Thoracic aorta (tissue), 2 donors: ENCODE measurements at places on chromosomes 1 and 21.
A peak's percentile ranks its signal among the peaks of the same experiment; 100 is the strongest.

- no peak for DNase-seq
These were observed 37.3 kb upstream of the ACTL8 start for GRCh38 chr1:17717594-17718535.

GRCh38 chr1:101308935-101309333 is 72.1 kb downstream of the S1PR1 start:
- no peak for DNase-seq

- DNase-seq = no peak
These were observed 19.1 kb upstream of the PDE4B start for GRCh38 chr1:65773391-65774123.

DNA sequence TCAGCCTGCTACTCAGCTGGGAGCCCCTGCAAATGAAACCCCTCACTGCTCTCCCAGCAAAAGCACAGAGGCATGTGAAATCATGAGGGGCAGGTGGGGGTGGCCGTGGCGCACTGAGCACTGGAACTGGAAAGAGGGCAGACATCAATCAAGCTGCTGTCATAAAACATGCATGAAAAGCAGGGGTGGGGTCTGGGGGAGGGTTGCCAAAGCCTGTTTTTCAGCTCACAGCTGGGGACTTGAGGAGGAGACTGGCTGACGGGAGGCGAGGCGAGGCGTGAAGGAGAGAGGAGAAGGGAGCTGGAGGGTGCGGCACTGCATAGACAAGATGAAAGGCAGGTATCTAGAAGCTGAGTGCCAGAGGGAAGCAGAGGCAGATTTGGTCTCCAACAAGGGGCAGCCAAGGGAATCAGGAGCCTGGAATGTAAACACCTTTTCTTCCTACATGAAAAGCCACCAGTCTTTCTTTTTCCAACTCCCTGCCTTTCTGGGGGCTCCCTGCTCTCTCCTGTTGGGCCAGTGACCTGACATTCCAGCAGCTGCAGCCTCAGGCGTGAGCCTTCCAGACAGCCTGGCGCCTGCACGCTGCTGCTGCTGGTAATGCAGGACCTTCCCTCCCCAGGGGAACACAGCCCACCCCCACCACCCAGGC is 87.0 kb downstream of the NMNAT2 start:
- no peak for DNase-seq

DNA sequence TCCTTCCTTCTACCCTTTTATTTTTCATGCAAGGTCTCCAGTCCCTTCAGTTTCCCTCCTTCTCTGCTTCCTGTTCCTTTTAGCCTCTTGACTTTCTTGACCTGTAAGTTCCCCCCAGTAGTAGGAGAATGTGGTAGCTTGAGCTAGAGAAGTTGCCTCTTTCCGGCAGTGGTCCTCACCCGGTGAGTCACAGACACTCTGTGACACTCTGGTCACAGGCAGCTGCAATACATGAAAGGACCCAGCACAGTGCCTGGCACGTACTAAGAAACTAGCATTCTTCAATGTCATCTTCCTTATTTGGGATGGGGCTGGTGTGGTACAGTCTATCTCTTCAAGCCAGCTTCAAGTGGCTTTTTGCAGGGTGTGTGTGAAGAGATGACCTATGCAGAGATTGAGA is 16.0 kb downstream of the PFKFB2 start:
- DNase-seq = no peak

- DNase-seq = no peak
These were observed 173.2 kb upstream of the DAB1 start for GRCh38 chr1:57597036-57597435.

DNA sequence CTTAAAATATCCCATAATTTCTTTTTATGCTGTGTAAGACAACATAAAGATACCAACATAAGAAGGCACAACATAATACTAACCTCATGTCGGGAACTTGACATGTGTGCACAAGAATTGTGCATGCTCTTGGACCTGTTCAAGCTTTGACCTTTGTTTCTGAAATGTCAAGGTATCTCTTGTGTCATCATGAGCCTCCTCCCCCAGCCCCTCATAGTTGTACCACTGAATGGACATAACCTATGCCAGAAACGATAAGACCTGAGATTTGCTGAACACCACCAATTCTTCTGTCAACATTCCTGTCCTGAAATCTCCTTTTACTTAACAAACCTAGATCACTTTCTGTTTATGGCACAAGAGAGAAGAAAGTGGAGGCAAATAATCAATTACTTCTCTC is 29.4 kb upstream of the PROX1 start:
- DNase-seq = no peak

DNA sequence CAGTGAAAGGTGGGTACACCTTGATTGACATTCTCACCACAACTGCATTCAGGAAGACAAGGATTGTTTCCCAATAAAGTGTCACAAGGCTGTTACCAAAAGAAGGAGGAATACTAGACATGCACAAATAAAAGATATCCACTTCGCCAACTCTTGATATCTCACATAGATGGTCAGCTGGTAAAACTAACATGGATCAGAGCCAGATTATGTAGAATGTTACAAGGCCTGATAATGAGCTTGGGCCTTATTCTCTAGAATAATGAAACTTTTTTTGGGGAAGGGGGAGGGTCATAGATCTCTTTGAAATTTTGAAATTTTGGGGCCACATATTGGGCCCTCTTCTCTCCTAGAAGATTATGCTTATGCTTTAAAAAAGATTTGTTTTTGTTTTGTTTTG is 24.9 kb downstream of the RAP1A start:
- DNase-seq = no peak

- no peak for DNase-seq
These were observed 146.5 kb upstream of the COA6 start for GRCh38 chr1:234226819-234227165.

- no peak for DNase-seq
These were observed 2.2 kb upstream of the RUNX3 start for GRCh38 chr1:24932284-24932683.

GRCh38 chr1:53535846-53536245 is 76.6 kb downstream of the DMRTB1 start:
- no peak for DNase-seq

GRCh38 chr1:90841473-90841872 is 124.4 kb upstream of the BARHL2 start:
- DNase-seq = no peak

DNA sequence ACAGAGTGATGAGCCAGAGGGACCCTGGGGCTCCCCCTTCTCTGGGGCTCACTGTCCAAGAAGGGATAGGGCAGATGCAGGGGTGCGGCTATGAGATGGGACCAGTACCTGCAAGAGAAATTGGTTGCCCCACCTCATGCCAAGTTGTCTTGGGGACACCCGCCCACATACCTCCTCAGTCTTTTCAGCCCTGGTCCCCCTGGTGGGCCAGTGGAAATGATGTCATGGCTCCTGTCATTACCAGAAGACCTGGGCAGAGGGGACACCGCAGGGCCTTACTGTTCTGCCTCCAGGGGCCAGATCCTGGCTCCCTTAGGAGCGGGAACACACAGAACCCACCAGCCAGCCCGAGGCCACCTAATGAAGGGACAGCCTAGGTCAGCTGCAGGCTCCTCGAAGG is 63.2 kb downstream of the CDK18 start:
- DNase-seq = no peak

DNA sequence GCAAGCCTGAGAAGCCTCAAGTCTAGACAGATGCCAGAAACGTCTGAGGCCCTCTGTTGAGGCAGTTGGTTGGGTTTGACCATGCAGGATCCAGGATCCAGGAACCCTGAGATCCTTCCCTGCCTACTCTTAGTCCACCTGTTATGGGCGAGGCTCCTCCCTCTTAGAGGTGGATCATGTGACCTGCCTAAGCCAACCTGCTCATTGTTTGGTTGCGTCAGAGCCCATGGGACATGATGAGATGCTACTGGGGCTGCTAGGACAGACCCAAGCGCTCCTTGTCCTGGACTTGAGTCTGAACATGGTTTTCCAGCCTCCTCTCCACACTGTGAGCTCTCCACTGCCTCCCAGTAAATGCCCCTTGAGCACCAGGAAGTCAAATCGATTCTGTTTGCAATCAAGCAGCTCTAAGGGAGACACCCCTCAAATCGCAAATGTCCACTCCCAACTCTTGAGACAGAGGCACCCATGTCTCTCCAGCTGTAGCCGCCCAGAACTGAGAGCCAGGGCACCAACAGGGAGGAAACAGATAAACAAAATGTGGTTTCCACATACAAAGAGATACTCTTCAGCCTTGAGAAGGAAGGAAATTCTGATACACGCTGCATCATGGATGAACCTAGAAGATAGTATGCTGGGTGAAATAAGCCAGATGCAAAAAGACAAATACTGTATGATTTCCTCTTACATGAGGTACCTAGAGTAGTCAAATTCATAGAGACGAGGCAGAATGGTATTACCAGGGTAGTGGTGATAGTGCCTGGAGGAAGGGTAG is 31.7 kb upstream of the WNT4 start:
- DNase-seq = no peak

- DNase-seq = no peak
These were observed 95.3 kb upstream of the HIVEP3 start for GRCh38 chr1:42013881-42014470.

GRCh38 chr1:106756752-106757151 is 299.7 kb upstream of the PRMT6 start:
- no peak for DNase-seq

GRCh38 chr1:209586221-209586740 is 2.8 kb downstream of the CAMK1G start:
- DNase-seq = no peak

DNA sequence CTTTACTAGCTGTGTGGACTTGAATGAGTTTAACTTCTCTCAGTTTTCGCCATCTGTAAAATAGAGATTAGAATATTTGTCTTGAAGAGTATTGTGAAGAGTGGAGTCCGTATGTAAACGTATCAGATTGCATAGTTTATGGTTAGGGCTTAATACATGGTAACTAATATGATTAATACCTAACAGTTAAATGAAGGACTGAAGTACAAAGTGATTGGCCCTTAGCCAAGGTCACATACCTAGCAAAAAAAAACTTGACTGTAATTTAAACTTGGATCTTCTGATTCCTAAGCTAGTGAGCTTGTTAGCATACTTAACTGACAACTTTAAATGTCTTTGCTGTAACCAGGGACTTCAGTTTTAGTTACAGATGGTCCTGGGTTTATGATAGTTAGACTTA is 1.9 kb downstream of the GIPC2 start:
- no peak for DNase-seq

DNA sequence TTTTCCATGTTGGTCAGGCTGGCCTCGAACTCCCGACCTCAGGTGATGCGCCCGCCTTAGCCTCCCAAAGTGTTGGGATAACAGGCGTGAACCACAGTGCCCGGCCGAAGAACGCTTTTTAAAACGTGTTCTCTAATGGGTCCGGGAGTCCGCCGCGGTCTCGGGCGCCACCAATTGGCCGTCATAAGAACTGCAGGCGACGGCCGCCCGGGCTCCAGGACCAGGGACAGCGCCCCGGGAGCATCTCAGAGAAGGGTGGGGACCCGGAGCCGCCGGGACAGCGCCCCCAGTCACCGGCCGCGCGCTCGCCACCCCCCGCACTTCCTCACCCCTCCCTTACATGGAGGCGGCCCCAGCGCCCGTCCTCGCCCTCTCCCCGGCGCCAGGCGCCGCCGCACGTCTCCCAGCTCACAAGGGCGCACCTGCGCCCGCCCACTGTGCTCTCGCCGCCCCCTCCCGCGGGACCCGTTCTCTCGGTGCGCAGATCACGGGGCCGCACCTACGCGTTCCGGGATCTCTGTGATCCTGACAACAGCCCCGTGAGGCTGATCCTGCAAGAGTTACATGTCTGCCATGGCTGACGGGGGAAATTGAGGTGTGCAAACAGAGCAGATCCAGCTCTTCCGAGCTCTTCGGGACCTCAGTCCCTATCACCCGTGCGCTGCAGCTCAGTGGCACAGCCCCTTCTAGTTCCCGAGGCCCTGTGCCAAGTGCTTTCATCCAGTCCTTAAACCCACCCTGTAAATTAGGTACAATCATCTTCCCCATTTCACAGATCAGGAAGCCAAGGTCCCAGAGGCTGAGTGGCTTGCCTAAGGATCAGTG is 9.8 kb downstream of the RAP1GAP start:
- DNase-seq = peak; percentile 25

GRCh38 chr1:224605482-224606181 is 10.5 kb upstream of the CNIH3 start:
- no peak for DNase-seq

GRCh38 chr21:45405271-45405818 is 380 bp downstream of the COL18A1 start:
- no peak for DNase-seq

GRCh38 chr1:158146165-158146564 is 34.5 kb upstream of the CD1D start:
- DNase-seq = no peak

DNA sequence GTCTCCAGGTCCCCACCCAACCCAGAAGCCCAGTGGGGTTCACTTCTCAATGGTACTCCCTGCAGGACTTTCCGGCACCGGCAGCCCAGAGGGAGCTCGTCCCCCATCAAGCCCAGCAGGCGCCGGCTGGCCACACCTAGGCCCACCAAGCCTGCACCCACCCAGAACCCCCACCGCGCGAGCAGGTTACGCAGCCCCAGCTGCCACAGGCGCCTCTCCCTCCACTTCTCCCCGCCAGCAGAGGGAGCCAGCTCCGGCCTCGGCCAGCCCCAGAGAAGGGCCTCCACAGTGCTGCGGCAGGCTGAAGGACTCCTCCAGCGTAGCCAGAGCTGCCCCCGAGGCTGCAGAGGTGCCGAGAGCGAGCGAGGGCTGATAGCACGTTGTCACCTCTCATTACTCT is 722.3 kb downstream of the PLA2G4A start:
- DNase-seq = no peak

DNA sequence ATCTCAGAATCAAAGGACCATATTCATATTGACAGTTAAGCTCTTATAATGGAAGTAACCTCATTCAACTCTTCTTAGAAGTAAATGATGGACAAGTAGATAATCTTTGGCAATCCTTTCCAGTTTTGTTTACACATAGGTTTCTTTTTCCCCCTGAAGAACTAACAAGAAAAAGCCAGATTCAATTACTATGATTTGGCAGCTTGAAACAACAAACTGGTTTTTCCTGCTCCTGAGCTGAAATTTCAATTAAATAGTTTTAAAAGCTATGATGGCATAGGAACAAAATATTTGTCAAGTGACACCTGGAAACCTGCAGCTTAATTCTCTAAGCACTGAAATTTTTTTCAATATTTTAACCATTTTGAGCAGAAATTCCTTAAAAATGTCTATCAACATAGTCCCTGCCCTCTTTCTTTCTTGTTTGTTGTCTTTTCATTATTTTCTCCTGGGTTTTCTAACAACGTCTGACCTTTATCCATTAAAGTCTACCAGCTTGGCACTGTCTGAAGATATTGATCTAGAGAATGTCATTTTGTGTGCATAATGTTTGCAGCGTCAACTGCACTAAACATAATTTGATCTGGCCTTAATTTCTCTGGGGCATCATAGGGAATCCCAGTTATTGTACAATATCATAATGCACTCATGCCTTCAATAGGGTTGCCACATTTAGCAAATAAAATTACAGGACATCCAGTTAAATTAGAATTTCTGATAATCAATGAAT is 4.0 kb upstream of the SLC35A3 start:
- DNase-seq = no peak

DNA sequence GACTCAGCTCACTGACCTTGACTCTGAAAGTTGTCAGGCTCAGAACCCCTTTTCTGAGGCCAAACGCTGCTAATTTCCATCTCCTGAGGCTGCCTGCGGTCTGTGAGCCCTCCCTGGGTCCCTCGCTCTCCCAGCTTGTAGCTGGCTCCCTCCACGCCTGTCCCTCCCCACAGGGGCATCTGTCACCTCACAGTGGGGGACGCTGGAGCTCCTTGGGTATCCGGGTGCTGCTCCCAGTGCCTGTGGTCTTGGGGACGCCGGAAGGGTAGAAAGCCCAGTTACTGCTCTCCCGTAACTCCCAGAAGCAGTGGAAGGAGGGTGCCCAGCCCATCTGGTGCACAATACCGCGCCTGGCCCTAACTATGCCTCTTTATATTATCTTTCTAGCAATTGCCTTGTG is 13.0 kb upstream of the MMEL1 start:
- no peak for DNase-seq

GRCh38 chr1:181159451-181160140 is 71.1 kb downstream of the IER5 start:
- no peak for DNase-seq
